ENCODE measurements at places on chromosomes 12 and 14.

- no peak for DNase-seq
Observed at GRCh38 chr12:88453323-88453722, 126.9 kb downstream of the KITLG start.

GRCh38 chr12:115897729-115898128, 379.8 kb downstream of the MED13L start:
- no peak for DNase-seq

- DNase-seq, result no peak
Observed at GRCh38 chr12:115023279-115024265, 339.6 kb upstream of the TBX3 start.

DNA sequence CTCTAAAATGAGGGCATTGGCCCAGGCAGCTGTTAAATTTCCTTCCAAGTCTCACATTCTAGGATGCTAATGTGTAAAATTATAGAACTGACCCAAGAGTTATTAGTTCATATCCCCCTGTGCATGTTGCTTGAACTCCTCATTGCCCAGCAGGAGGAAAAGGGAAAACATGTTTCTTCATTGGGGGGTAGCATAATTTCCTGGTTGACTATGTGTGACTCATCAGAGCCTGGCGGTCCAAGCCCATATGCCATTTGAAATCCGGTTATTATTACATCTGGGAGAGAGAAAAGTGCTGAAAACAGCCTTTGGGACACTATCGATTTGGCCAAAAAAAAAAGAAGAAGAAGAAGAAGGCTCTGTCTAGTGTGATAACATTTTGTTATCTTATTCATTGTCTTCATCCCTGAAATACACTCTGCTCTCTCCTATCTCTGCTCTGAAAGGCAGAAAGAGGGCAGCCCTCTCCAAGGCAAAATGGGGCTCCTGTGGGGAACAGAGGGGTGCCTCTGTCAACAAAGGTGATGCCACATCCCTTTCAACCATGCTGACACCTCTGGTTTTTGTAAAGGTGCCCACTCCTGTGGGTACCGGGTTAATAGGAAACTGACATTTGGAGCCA, 114.2 kb downstream of the DAD1 start:
- no peak for DNase-seq

GRCh38 chr12:118637767-118638370, 261.5 kb downstream of the SUDS3 start:
- DNase-seq, result no peak

- DNase-seq, result no peak
Observed at GRCh38 chr12:31033681-31034080, 40.0 kb upstream of the DDX11 start.

DNA sequence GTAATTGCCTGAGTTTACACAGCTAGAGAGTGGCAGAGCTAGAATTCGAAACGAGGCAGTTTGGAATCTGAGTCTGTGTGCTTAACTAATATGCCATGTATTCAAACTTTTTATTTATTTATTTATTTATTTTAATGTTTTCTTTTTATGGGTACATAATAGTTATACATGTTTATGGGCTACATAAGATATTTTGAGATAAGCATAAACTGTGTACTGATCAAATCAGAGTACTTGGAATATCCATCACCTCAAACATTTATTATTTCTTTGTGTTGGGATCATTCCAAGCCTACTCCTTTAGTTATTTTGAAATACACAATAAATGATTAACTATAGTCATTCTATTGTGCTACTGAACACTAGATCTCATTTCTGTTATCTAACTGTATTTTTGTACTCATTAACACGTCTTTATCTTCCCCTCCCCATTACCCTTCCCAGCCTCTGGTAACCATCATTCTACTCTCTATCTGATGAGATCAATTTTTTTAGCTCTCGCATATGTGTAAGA, 7.4 kb upstream of the KRT81 start:
- DNase-seq, result no peak

- no peak for DNase-seq
Observed at GRCh38 chr14:104956290-104956890, 21.8 kb downstream of the AHNAK2 start.

DNA sequence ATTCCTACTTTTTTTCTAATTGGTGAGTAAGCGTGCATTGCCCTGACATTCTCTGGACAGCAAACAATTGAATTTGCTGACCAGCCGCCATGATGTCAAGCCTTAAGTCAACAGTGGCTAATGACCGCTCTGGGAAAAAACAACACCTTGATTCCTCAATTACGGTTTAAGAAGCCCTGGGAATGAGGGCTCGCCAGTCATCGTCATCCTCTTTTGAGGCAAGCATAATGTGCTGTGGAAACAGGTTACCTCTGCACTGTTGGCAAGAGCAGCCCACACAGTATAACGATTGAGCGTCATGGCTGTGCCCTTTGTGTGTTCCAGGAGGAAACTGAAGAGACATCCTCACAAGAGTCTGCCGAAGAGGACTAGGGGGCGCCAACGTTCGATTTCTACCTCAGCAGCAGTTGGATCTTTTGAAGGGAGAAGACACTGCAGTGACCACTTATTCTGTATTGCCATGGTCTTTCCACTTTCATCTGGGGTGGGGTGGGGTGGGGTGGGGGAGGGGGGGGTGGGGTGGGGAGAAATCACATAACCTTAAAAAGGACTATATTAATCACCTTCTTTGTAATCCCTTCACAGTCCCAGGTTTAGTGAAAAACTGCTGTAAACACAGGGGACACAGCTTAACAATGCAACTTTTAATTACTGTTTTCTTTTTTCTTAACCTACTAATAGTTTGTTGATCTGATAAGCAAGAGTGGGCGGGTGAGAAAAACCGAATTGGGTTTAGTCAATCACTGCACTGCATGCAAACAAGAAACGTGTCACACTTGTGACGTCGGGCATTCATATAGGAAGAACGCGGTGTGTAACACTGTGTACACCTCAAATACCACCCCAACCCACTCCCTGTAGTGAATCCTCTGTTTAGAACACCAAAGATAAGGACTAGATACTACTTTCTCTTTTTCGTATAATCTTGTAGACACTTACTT, 138.9 kb downstream of the HMGA2 start:
- no peak for DNase-seq

GRCh38 chr12:50453872-50454271, 50.9 kb upstream of the DIP2B start:
- DNase-seq, result no peak

DNA sequence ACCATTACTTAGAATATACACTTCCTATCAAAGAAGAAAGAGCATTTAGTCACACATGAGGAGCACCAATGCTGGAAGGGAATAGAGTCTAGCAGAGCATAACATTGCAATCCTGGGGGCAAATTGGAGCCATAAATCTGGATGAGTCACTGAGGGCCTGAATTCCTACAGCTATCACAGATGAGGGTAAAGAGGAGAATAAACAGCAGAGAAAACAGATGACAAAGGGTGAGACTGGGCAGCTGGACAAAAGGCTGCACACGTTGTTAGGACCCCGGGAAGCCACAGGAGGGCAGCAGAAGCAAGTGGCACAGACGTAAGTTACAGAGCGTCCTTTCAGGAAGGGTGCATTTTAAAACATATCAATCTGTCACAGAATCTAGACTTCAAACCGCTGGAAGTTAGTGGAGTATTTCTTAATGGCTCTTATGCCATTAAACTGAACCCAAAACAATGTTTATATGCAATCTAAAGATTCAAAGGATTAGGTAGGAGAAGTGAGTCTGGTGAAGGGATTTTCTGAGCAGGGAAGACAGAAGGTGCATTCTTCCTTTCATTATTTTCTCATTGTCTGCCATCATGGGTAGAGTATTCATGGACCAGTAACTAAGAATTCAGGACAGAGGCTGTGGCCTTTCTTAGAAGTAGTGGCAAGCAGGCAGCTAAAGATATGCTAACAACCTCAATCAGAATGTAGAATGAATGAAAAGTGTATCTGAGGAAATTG, 159.8 kb upstream of the DAAM1 start:
- DNase-seq, result no peak

DNA sequence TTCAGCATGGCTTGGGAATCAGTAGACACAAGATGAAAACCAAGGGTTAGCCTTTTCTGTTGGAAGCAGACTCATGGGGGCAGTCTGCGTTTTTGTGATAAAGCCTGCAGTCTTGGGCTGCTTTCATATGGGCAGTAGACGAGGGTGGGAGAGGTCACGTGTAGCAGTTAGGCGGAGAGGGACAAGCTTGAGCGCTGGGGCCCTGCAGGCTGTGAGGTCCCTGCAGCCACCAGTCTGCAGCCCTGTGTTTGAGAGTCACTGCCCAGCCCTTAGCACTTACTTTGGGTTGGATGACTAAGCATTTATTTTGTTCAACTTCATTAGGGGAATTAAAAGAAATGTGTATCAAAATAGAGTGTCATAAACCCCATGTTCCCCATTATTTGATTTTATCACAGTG, 37.2 kb downstream of the EP400 start:
- no peak for DNase-seq

DNA sequence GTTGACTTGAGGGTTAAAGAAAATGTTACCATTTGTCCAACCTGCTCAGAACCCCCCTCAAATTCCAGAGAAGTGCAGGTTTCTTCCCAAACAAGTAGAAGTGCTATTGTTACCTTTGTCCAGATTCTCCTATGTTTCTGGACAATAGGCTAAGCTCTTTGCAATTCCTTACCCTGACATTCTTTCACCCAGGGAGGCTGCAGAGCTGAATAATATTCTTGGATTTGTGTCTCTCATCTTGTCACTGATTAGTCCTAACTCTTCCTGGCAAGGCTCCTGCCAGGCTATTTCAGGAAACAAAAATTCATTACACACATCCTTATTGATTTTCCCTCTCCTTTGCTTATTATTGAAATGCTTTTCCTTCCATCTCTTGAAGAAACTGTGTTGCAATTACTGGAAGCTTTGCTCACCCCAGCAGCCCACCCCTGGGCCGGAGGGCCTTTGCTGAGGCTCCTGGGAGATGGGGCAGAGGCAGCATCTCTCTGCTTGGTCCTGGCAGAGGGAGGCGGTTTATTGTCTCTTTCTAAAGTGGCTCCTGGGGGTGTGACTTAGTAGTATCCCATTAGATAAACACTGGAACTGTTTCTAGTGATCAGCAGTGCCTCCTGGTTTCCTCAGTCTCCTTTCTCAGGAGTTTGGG, 207.5 kb upstream of the PELI2 start:
- no peak for DNase-seq

DNA sequence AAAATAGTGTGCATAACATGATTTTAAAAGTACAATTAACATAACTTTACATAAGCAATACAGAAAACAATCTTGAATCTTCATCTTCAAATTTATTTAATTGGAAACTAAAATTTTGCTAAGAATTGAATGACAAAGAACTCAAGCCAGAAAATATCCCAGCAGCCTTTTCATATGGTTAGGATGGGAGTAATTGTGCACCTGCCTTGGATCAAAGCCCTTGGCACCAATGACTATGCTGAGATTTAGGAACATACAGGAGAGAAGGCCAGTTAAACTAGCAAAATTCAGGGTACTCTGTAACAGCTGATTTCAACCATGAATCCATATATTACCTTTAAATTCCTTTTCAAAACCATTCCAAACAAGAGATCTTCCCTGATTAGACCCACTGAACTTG, 5.8 kb downstream of the KERA start:
- DNase-seq, result no peak

GRCh38 chr14:79834868-79835267, 376.4 kb downstream of the DIO2 start:
- DNase-seq, result no peak

GRCh38 chr12:53200107-53200457, 7.0 kb downstream of the ITGB7 start:
- DNase-seq, result no peak

- no peak for DNase-seq
Observed at GRCh38 chr12:108641446-108642268, 8.0 kb upstream of the SELPLG start.

DNA sequence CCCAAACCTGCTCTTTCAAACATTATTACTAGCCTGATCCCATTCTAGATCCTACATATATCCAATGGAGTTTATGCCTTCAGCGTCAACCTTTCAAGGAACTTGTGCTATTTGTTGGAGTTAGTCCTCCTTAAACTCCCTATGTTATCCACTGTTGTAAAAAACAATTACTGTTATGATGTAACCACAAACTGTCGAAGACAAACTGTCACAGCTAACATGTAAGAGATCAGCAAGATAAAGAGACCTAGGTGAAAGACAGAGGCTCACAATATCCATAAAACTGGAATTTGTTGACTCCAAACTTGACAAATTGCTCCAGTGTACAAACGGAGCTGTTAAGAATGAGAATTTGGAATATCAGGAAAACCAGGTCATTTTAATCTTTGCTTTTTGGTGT, 70.7 kb downstream of the CDK17 start:
- no peak for DNase-seq

GRCh38 chr14:105490267-105490571, 827 bp upstream of the TEDC1 start:
- no peak for DNase-seq

- DNase-seq, result peak; percentile 16
Observed at GRCh38 chr14:89773644-89774316, 180.8 kb downstream of the EFCAB11 start.

- DNase-seq, result no peak
Observed at GRCh38 chr12:56348776-56349175, 10.1 kb downstream of the IL23A start.

- no peak for DNase-seq
Observed at GRCh38 chr12:74889563-74890236, 319.9 kb downstream of the KCNC2 start.

DNA sequence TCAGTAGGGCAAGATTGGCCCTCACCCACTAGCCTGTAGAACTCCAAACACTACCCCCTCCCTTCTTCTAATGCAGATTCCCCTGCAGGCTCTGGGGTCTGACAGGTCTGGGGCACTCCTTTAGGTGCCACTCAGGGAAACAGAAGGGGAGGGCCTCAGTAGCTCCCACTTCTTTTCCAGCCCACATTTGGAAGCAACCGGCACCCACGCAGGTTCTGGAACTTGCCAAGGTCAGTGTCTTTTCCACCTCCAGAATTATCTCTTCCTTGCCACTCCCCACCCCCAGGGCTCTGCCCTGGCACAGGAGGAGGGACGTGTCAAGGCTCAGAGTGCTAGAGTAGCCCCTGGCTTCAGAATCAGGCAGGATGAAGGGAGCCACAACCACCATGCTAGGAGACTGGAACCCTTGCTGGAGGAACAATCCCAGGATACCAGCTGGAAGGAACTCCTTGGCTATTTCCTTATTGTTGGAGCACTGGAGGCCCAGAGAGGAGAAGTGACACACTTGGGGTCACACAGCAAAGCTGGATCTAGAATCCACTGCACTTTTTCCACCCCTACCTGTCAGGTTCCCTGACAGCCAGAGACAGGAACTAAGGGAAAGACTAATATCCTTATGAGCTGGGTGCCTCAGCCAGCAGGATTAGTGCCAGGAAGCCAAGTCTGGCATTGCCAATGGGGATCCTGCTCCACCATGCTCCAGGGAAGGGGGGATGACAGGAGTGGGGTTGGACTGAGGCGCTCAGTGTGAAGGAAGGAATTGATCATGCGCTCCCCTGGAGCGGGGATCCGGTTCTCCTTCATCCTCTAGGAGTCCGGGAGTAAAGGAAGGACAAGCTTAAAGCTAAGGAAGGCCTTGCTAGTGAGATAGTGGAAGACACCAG, 1.8 kb upstream of the FIGNL2 start:
- no peak for DNase-seq

- DNase-seq, result no peak
Observed at GRCh38 chr14:53214384-53214783, 61.3 kb upstream of the DDHD1 start.

GRCh38 chr12:59940631-59941342, 345.0 kb downstream of the SLC16A7 start:
- no peak for DNase-seq

- no peak for DNase-seq
Observed at GRCh38 chr14:58488550-58488949, 61.0 kb downstream of the KIAA0586 start.

- DNase-seq, result no peak
Observed at GRCh38 chr14:53621433-53621832, 335.2 kb downstream of the BMP4 start.

GRCh38 chr14:37061697-37062096, 110.7 kb downstream of the SLC25A21 start:
- DNase-seq, result no peak
